Naive thymus-derived CD8-positive, alpha-beta T cell (primary cell): ENCODE measurements at places on chromosomes 12 and 14.
A peak's percentile ranks its signal among the peaks of the same experiment; 100 is the strongest.

GRCh38 chr12:51846911-51847642, 1.4 kb downstream of the FIGNL2 start:
- H3K27ac ChIP-seq = peak overlapping the region; percentile 13
- H3K4me3 ChIP-seq = peak overlapping the region; percentile 76
- peaks cover 30% of the 10 kb centered on the region for H3K4me1 ChIP-seq
- DNase-seq = peak; percentile 9
- H3K36me3 ChIP-seq = no peaks in the 10 kb centered on the region

GRCh38 chr12:90543374-90543773, 411.6 kb downstream of the CCER1 start:
- no peaks in the 10 kb centered on the region for H3K4me1 ChIP-seq
- H3K4me3 ChIP-seq = no peak overlapping the region
- no peak for DNase-seq
- H3K27me3 ChIP-seq = no peaks in the 10 kb centered on the region
- H3K36me3 ChIP-seq = no peaks in the 10 kb centered on the region

- H3K27me3 ChIP-seq = no peaks in the 10 kb centered on the region
- H3K36me3 ChIP-seq = peaks cover 2% of the 10 kb centered on the region
- no peak for DNase-seq
- H3K4me1 ChIP-seq = peaks cover 26% of the 10 kb centered on the region
- H3K4me3 ChIP-seq = no peak overlapping the region
These were observed 177.8 kb upstream of the C14orf180 start for GRCh38 chr14:104401785-104402184.

DNA sequence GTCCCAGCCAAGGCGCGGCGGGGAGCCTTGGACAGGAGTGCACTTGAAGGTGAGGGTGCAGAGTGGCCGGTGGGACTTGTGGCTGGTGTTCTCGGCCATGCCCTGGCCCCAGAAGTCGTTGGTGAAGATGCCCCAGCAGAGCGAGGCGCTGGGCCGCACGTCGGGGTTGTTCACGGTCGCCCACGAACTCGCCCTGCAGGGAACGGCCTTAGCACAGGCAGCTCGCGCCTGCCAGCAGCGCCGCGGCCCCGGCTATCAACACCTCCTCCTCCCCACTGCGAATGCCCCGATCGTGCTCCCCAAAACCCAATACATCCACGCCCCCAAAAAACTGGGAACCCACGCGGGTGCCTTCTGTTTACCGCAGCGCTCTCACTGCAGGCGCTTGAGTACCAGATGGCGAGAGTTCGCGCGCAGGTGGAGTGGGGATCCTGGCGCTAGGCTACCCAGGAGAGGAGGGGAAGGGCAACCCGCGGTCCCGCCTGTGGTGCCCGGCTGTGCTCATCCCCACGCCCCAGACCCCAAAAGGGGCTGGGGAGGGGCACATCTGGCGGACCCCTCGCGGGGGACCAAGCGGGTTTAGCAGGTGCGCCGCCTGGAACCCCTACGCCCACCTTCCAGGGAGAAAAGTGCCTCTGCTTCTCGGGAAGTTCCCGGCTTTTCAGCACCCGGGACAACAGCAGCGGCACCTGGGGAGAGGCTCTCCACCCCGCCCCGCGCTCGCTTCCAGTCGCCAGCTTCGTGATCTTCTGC, 386.3 kb upstream of the TMTC1 start:
- peaks cover 18% of the 10 kb centered on the region for H3K27me3 ChIP-seq
- no peaks in the 10 kb centered on the region for H3K4me1 ChIP-seq
- DNase-seq = no peak
- H3K4me3 ChIP-seq = no peak overlapping the region
- no peaks in the 10 kb centered on the region for H3K36me3 ChIP-seq
